ENCODE measurements at places on chromosomes 3 and 15.

GRCh38 chr3:39505866-39506742 is 38.6 kb downstream of the MOBP start:
- DNase-seq = no peak

DNA sequence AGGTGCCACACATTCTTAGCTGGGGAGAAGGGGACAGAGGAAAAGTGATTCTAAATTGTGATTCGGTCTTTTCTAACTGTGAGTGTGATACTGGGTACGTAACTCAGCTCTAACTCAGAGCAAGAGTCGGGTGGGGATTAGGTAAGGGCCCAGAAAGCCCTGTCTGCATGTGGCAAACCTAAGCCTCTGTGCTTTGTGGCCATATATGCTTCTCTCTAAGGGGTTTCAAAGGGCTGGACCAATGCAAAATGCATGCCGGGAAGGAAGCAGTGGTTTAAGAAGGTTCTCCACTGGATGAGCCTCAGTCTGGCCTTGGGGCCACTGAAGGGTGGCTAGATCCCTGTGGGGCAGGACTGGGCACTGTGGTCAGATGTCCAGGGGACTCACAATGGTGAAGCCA is 275.8 kb downstream of the PLCL2 start:
- no peak for DNase-seq

- no peak for DNase-seq
Measured at GRCh38 chr3:30347679-30348216, 258.7 kb upstream of the TGFBR2 start.

GRCh38 chr3:114375608-114376421 is 82.0 kb downstream of the TIGIT start:
- DNase-seq = no peak

- no peak for DNase-seq
Measured at GRCh38 chr3:38493031-38493430, 3.1 kb upstream of the EXOG start.

All from SHP77 treated with DMSO at 0.1 percent for 48 hours (cell line).